ENCODE measurements at places on chromosomes 11 and 22.
A peak's percentile ranks its signal among the peaks of the same experiment; 100 is the strongest.

DNA sequence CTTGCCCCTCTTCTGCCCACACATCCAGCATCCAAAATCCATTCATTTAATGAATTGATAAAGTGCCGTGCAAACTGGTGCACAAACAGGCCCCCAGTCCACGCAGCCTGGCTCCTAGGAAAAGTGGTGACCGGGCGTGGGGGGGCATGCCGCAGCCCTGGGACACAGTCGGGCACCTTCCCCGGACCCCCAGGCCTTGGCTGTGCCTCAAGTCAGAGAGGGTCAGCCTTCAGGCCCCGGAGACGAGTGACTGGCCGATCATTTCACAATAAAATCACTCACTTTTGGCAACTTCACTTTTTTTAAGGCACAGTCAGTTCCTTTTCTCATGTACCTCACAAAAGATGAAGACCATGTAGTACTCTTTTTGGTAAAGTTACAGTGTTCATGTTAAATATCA lies 8.0 kb downstream of the CDPF1 start:
- no peak for DNase-seq

DNA sequence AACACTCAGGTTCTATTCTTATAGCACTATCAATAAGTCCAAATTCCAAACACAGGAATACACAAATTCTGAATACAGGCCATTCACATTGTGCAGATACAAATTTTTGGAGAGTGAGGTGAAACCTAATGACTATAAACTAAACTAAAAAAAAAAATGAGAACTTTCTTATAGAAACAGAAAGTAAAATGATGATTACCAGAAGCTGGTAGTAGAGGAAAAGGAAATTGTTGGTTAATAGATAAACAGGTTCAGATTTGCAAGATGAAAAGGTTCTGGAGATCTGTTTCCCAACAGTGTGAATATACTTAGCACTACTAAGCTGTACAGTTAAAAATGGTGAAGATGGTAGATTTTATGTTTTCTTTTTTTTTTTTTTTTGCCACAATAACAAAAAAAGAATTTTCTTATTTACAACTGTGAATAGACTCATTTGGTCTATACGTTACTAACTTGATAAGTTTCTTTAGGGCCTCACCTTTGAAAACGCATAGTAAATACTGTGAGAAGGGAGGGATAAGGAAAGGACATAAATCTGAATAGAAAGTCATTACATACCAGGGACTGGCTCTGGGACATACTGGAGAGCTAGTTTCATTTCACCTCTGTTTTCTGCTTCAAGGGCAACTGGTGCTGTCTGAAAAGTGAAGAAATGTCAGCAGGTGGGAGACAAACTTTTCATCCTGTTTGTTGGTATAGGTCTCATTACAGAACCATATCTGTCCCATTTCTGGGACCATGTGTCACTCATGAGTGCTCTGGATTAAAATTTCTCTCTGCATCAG lies 14.2 kb upstream of the CCDC89 start:
- DNase-seq: no peak

- DNase-seq: no peak
These were observed 86.5 kb upstream of the MYO18B start for GRCh38 chr22:25655371-25655935.

GRCh38 chr11:116384407-116384806 lies 388.4 kb downstream of the BUD13 start:
- no peak for DNase-seq

DNA sequence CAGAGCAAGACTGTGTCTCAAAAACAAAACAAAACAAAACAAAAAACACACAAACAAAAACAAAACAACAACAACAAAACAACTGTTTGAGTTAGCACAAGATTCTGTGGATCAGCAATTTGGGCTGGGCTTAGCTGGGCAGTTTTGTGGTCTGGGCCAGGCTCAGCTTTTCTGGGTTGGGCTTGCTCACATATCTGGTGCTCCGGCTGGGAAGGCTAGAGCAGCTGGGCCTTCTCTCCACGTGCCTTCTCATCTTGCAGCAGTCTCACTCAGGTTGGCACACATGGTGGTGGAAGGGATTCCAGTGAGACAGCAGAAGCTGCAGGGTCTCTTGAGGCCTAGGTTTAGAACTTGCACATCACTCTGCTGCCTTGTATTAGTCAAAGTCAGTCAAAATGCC lies 35.7 kb downstream of the EIF3F start:
- DNase-seq: no peak

GRCh38 chr11:78795621-78796261 lies 221.1 kb upstream of the NARS2 start:
- DNase-seq: no peak

- DNase-seq: no peak
These were observed 571.6 kb downstream of the LUZP2 start for GRCh38 chr11:25068451-25068850.

GRCh38 chr11:10770626-10771254 lies 19.7 kb downstream of the CTR9 start:
- DNase-seq: peak; percentile 54

DNA sequence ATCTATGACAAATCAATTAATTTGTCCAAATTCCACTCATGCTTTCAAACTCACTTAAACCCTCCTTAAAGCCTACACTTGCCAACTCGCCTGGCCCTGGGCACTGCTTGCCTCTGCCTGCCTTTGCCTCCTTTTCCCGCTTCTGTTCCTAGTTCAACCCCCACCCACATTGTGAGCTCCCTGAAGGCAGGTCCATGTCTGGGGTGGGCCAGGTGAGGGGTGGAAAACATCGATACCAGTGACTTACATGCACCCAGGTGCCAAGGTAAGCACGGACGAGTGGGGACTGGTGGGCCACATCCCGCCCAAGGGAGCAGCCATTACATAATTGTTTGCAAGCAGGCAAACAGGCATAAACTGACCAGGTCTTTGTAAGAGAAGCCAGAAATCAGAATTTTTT lies 146.2 kb downstream of the ST3GAL4 start:
- DNase-seq: no peak

GRCh38 chr22:37025500-37026070 lies 6.0 kb downstream of the MPST start:
- DNase-seq: no peak

DNA sequence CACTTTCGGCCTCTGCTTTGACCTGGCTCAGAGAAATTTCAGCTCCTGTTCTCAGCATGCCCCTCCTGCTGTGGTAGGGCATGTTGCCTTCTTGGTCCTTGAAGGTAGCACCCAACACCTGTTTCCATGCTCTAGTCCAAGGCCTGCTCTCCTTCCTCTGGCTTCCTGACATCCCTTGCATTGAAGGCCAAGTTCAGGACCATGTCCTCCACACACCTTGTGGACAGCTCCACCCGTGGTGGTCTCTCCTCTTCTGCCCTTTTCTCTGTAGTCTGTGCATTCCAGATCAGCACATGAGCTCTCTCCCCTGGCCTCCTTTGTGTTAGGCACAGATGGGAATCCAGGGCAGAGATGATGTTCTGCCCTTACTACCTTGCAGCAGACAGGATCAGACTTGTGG lies 225.3 kb downstream of the ADAMTS15 start:
- no peak for DNase-seq

DNA sequence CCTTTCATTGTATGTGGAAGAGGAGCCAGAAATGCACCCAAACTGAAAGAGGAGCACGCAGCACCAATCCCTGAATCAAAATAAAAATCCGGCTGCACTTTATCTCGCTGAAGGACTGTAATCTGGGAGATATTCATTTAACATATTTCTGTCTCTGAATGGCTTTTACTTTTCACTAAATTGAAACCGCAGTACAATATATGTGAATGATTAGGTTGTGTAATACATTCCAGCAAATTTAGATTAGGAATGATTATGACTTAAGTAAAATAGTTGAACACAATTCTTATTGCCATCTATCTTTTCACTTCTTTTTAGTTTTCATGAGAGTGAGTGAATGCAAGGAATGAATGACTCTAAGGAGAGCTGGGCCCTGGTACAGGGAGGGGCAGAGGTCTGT lies 232.1 kb downstream of the ST3GAL4 start:
- DNase-seq: no peak

- no peak for DNase-seq
These were observed 17.7 kb downstream of the MOGAT2 start for GRCh38 chr11:75735181-75735845.

GRCh38 chr22:27802346-27803073 lies 954 bp upstream of the MN1 start:
- DNase-seq: no peak

- DNase-seq: peak; percentile 11
These were observed 606 bp downstream of the RASSF7 start for GRCh38 chr11:561148-562003.

DNA sequence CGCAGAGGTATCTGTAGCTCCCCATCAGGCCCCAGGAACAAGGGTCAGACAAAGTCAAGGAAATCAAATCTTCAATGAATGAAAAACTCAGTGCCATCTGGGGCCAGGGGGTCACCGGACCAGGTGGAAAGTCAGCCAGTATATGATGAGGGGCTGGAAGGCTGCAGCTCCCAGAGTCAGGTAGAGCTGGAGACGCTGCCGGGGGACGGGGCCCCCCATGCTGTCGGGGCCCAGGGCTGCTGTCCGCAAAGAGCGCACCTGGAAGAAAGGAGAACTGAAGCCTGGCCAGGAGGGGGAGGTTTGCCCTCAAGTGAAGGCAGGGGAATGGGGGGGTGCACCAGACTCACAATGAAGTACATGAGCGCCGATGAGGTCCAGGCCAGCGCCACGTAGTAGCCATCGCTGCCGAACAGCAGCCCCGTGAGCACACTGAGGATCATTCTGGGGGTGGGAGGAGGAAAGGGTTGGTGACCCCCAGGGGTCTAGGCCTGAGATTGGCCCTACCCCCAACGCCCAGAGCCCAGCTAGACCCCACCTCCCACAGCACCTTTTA lies 4.3 kb downstream of the YIF1A start:
- DNase-seq: no peak

DNA sequence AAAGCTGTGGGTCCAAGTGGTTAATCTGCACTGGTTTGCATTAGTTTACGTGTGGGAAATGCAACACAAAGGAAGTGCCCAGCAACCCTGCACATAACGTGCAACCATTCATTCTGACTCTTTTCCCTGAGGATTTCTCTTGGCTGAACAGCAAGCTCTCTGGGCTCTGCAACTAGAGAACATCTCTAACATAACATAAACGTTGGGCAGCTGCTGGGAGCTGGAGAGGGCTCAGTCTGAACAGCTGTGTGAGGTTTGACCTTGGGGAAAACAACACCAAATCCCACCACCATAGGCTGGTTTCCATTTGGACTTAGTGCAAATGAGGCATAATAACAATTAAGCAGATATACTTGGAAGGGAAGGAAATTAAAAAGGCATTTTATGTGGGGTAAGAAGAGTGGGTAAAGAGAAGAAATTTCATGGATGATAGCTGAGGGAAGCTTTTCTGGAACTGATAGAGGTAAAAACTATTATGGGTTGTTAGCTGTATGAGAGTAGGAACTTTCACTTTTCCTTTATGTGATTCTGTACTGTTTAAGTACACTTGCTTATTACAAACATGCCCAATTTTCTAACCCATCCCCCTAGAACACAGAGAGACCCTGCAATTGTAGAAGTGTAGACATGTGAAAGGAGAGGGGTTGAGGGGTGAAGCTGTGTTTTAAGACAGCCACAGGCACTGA lies 76.2 kb downstream of the SNX19 start:
- no peak for DNase-seq

DNA sequence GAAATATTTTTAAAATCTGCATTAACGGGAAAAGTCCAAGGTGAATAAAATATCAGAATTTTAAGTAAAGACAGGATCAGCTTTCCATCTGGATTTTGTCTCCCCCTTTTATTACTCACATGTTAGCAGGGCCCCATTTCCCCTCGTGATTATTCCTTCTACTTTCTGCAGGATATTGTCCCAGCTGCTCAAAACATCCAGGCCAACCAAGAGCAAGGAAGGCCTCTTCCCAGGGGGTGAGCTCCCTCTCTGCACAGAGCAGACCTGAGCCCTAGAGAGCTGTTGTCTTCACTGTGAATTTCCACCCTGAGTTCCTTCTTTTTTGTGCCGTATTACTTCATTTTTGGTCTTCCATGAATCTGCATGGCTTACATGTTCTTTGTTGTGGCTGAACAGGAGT lies 3.7 kb upstream of the TMPRSS13 start:
- DNase-seq: no peak

DNA sequence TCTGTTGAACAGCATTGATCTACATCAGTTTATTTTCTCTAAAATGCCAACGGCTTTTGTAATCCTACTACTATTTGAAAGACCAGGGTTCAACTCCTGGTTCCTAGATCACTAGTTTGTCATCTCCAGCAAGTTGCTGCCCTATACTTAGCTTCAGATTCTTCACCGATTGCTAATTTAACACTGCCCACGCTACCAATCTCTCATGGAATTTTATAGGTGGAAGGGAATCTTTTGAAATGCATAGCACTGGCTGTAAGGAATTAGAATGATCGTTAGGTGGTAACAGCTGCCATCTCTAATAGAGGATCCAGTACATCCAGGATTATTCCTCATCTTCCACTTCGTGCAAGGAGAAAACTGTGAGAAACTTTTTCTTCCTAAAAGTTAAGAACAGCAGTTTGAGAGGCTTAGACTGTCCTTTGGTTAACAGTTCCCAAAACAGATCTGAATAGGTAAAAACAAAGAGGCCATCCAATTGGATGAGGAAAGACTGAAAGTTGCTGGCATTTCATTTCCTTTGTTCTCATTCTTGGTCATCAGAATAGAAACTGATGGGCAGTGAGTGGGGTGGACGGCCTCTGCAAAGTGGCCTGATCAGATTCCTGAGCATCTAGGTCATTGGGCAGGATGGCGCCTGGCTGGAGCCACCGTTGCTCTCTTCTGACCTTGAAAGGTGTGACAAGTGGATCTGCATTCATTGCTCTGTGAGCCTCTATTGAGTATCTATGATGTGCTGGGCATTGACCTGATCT lies 236.3 kb upstream of the SORL1-AS1 start:
- DNase-seq: no peak

DNA sequence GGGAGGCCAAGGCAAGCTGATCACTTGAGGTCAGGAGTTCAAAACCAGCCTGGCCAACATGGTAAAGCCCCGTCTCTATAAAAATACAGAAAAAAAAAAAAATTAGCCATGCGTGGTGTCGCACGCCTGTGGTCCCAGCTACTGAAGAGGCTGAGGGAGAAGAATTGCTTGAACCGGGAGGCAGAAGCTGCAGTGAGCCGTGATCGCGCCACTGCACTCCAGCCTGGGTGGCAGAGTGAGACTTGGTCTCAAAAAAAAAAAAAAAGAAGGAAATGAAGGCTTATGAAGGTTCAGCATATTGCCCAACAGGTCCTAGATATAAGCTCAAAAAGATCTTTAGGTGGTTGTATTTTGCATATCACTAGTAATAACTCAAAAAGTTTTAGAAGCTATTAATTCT lies 10.2 kb downstream of the ATL3 start:
- DNase-seq: no peak

- DNase-seq: no peak
These were observed 8.6 kb downstream of the APOA4 start for GRCh38 chr11:116814502-116814901.

GRCh38 chr22:30607300-30607930 lies 441 bp downstream of the TCN2 start:
- no peak for DNase-seq

DNA sequence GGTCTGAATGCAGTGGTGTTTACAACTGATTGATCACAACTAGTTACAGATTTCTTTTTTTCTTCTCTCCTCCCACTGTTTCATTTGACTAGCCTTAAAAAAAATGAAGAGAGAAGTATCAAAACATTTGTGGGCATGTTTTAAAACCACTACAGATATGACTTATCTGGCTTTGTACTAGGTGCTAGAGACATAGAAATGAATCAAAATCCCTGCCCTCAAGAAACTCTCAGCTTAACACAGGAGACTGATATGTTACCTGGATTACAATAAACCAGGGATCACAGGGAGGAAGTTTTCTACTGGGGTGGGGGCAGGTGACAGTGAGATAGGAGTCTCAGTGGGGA lies 25.2 kb upstream of the CTR9 start:
- no peak for DNase-seq

GRCh38 chr11:121657146-121657545 lies 204.4 kb upstream of the SORL1-AS1 start:
- no peak for DNase-seq

GRCh38 chr11:96483374-96483955 lies 93.7 kb downstream of the JRKL start:
- no peak for DNase-seq

Measured in iris pigment epithelial cell (primary cell).